ENCODE measurements at places on chromosomes 16 and 17.

DNA sequence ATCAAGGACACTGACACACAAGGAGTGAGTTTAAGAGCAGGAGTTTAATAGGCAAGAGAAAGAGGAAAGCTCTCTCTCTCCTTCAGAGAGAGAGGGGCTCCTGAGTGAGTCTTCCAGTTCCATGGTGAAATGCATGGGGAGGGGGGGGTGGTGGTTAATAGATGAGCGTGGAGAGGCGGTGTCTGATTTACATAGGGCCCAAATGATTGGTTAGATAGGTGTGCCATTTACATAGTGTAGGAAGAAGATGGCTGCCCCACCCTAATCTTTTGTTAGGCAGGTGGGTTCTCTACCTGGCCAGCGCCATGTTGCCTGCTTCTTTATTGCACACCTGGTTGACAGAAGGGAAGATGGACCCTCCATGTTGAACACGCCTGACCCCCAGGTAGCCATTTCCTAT is 250.0 kb upstream of the CACNG5 start:
- DNase-seq: no peak

DNA sequence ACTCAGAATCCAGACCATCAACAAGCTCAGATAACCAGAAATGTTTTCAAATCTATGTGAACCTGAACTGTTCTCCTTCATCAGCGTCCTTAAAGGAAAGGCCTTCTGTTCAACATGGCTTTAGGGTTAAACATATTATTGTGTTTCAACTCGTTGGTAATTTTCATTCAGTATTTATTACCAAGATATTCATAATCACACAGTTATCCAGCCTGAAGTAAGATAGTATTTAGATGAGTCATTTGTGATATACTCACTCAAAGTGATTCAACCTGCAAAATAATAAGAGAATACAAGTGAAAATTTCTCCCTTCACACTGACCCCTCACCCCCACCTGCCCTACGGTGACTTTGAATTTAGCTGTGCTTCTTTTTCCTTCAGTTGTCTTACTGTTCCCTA is 3.0 kb downstream of the CYLD start:
- no peak for DNase-seq

DNA sequence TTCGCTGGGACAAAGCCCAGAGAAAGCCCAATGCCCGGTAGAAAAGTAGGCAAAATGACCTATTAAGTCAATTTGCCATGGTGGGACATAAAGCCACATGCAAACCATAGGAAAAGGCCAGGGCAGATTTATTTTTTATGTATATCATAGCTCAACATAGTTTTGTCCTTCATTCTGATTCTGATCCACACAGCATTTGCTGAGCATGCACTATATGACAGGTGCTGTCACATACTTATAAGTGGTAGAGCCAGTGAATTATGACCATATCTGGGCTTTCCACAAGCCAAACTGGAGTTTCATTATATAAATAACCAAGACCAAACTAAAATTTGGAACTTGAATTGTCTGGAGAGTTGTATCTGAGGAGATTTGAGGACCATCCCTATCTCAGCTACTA is 74.3 kb downstream of the CA10 start:
- no peak for DNase-seq

DNA sequence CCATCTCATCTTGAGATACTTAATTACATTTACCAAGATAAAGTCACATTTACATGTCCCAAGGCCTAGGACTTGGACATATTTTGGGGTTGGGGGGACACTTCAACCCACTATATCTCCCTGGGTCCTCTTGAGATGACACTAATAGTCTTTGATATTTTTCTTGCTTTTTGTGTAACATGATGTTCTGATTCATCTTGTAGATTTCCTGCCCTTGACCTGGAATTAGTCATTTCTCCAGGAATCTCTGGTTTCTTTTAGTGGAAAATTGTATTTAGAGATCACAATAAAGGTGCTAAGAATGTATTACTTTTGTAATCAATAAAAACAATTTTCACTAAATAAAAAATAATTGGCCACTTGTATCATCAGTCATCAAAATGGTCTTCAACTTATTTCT is 157.3 kb downstream of the VPS53 start:
- DNase-seq: no peak

- no peak for DNase-seq
Observed at GRCh38 chr17:57755480-57756070, 10.5 kb upstream of the CCDC182 start.

Measured in cerebellar nuclear complex (tissue), 1 donor.